ENCODE measurements at places on chromosomes 2 and 18. TPM values are rescaled to one million over a fixed set of nuclear protein-coding genes. Genes with fewer than 3 reads are reported as not detected.

DNA sequence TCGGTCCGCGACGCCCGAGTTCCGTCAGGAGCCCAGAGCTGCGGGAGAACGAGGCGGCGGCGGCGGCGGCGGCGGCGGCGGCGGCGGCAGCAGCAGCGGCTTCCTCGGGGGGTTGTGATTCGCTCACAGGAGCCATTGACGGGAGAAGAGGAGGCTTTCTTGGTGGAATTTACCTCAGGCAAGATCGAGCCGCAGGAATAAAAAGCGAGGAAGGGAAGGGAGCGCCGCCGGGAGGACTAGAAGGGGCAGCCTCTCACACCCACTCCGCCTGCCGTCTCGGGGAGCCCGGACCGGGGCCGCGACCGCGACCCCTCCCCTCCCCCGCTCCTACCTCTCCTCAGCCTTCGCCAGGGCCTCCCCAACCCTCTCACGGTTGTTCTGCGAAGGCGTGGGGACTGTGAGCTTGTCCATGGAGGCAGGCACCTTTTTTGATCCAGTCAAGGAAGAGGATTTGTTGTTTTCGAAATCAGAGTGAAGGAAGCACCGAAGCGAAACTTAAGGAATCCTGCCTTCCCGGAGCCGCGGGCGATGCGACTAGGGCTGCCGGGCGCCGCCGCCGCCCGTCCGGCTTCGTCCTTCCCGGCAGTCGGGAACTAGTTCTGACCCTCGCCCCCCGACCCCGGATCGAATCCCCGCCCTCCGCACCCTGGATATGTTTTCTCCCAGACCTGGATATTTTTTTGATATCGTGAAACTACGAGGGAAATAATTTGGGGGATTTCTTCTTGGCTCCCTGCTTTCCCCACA is 506 bp downstream of the BMPR2 start:
- ATAC-seq: peak; percentile 43

DNA sequence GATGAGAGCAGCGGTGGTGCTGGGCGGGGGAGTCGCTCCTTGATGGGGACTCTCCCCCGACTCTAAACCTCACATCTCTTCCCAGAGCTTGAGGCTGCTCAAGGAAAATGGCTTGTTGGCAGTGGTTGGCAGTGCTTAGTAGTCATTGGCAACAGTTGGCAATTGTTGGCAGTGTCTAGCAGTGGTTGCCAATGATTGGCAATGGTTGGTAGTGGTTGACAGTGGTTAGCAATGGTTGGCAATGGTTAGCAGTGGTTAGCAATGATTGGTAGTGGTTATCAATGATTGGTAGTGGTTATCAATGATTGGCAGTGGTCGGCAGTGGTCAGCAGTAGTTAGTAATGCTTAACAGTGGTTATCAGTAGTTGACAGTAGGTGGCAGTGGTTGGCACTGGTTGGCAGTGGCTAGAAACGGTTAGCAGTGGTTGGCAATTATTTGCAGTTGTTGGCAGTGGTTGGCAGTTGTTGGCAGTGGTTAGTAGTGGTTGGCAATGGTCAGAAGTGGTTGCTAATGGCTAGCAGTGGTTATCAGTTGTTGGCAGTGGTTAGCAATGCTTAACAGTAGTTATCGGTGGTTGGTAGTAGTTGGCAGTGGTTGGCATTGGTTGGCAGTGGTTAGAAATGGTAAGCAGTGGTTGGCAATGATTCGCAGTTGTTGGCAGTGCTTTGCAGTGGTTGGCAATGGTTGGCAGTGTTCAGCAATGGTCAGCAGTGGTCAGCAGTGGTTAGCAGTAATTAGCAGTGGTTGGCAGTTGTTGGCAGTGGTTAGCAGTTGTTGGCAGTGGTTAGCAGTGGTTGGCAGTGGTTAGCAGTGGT is 85.4 kb upstream of the OTOS start:
- ATAC-seq: no peak

GRCh38 chr18:45275367-45276113 is 339.7 kb upstream of the SLC14A2 start:
- no peak for ATAC-seq

GRCh38 chr2:181170256-181170655 is 189.9 kb downstream of the UBE2E3 start:
- ATAC-seq: peak; percentile 32

DNA sequence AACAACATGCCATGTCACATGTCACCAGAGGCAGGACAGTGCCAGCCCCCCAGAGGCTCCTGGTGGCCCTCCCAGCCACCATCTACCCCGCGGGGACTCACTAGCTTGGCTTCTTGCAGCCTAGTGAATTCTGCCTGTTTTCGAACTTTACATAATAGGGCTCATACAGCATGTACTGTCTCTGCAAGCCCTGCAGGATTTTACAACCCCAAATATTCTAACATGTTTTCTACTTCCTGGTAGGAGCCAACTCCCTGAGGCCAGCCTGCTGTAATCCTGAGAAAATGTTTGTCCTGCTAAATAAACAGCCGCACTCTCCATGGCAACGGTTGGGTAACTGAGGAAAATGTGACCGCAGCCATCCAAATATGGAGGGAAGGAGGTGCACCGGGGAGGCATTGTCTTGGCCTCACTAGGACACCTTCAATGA is 2.7 kb downstream of the PER2 start:
- no peak for ATAC-seq

DNA sequence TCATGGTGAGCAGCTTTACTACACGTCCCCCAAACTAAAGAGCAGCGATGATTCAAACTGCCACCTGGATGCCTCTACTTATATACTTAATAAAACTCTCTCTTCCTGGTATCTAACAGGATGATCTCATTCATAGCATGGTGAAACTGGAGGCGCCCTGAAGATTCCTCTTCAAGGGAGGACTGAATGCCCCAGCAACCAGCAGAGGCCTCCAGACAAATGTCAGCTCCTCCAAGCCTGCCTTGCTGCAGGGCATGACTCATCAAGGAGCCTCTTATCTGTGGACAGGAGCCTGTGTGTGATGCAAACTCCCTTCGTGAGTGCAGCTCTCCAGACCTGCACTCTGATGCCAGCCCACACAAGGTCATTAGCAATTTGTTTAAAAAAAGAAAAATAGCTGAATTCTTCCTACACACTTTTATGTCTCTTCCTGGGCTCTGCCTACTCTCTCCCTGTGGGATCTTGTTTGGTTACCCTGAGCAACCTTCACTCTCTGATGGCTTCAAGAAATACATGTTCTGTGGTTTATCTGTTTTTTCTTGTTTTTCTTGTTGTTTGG is 30.2 kb downstream of the LONRF2 start:
- peak; percentile 65 for ATAC-seq

DNA sequence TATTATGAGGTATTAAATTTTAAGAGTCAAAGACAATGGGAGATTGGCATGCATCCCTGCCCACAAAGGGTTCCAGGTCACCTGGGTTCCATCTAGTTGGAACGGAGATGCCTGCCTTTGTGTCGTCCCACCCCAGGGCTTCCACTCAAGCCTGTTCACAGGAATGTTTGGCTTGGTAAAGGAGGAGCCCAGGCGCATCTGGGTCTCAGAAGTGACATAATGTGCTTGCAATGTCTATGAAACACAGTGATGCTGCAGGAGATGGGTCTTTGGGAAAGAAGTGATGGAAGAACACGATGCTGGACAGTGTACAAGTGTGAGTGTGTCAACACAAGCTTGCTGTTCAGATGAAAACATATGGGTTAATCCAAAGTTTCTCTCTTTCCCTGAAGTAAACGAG is 49.6 kb upstream of the ZNF396 start:
- ATAC-seq: no peak

Gene TMEM178A
- total RNA-seq: not detected

Gene ACMSD
- not detected for total RNA-seq
